Fibroblast of lung (primary cell): ENCODE measurements at places on chromosomes 4 and X. TPM values are rescaled to one million over a fixed set of nuclear protein-coding genes. Genes with fewer than 3 reads are reported as not detected.
A peak's percentile ranks its signal among the peaks of the same experiment; 100 is the strongest.

- no peak for DNase-seq
Observed at GRCh38 chr4:7014815-7015214, 28.4 kb upstream of the TADA2B start.

GRCh38 chr4:27081675-27082586, 221.3 kb downstream of the STIM2 start:
- DNase-seq, result no peak

- peak; percentile 22 for DNase-seq
Observed at GRCh38 chrX:81301877-81302276, 100.0 kb downstream of the SH3BGRL start.

The ODAM gene
- total RNA-seq, result not detected in 2 replicates

DNA sequence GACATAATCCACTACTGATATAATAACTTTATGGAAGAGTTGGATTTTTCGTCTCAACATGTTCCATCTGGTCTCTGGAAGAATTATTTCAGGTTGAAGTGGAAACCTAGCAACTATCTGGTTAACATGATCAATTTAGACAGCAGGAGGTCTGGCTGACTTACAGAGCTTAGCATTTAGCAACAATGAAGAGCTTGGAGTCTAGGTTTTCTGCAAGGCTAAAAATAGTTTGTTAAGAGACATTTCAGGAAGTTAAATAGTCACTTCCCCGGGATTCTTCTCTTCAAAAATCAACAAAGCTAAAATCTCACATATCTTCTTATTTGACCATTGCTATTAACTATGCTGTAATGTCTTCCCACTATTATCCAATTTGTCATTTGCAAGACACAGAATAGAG, 418.6 kb upstream of the DIPK2B start:
- no peak for DNase-seq

GRCh38 chrX:57822398-57822797, 87.9 kb downstream of the ZXDA start:
- no peak for DNase-seq

DNA sequence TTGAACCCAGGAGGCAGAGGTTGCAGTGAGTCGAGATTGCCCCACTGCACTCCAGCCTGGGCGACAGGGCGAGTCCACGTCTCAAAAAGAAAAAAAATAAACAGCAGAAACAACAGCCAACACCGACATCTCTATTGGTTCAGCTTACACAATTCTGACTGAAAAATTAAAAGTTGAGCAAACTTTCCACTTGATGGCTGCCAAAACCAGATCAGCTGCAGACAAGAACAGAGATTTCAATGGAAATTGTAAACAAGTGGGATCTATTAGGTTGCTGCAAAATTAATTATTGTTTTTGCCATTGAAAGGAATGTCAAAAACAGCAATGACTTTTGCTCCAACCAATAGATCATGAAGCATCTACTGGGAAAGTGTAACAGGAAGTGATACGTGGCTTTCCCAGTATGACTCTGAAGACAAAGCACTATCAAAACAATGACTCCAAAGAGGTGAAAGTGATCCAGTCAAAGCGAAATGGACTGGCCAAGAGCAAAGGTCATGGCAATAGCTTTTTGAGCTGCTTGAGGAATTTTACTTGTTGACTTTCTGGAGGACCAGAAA, 26.3 kb downstream of the UPF3B start:
- DNase-seq, result peak; percentile 26

GRCh38 chrX:13892856-13893255, 76.0 kb upstream of the GPM6B start:
- no peak for DNase-seq

DNA sequence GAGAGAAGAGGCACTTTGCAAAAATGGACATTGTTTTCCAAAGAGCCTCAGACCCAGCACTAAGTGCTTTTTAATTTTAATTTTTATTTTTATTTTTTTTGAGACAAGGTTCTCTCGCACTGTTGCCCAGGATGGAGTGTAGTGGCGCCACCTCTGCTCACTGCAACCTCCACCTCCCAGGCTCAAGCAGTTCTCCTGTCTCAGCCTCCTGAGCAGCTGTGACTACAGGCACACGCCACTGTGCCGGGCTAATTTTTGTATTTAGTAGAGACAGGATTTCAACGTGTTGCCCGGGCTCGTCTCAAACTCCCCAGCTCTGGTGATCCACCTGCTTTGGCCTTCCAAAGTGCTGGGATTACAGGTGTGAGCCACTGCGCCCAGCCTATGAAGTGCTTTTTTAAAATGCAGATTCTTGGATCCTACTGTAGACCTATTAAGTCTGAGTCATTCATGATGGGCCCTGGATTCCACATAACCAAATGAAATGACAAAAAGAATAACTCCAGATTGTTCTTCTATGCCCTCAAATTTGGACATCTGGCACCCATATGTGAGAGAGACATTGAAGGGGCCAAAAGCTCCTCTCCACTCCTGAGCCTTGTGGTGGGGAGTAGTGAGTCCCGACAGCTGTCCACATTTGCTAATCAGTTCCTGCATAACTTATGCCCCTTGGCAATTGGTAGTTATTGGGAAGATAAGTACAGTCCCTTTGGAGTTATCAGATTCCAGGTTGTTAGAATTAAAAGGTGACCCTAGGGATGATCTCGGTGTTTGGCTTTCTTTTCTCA, 3.6 kb downstream of the NOCT start:
- peak; percentile 76 for DNase-seq
